Vein endothelial cell (primary cell): ENCODE measurements at places on chromosomes 3 and 15. TPM values are rescaled to one million over a fixed set of nuclear protein-coding genes. Genes with fewer than 3 reads are reported as not detected.

Gene SMCO1
- total RNA-seq: not detected in 2 replicates

Gene HYAL2
- 582 and 661 TPM in 2 replicates for total RNA-seq

Gene ITGA11
- total RNA-seq: 2.4 and 2.6 TPM in 2 replicates

Gene PRKCD
- total RNA-seq: 2.8 and 2.9 TPM in 2 replicates

Gene WDR53
- total RNA-seq: 6.0 and 6.2 TPM in 2 replicates

Gene MGLL
- total RNA-seq: 67.6 and 80.3 TPM in 2 replicates

Gene TMEM266
- total RNA-seq: under 0.01 TPM in 1 of 2 replicates, not detected in the other

Gene OR5K2
- not detected in 2 replicates for total RNA-seq

Gene DIPK2A
- total RNA-seq: 28.4 and 37.3 TPM in 2 replicates

Gene RBMS3
- total RNA-seq: 49.6 and 69.6 TPM in 2 replicates

Gene SEMA5B
- total RNA-seq: under 0.01 TPM in 1 of 2 replicates, not detected in the other

Gene IL16
- total RNA-seq: 0.98 and 3.2 TPM in 2 replicates

Gene CCR1
- not detected in 2 replicates for total RNA-seq

Gene GP9
- not detected in 2 replicates for total RNA-seq

Gene SLC12A1
- total RNA-seq: not detected in 2 replicates

Gene THRB
- total RNA-seq: 0.19 and 0.33 TPM in 2 replicates

Gene SNTN
- total RNA-seq: not detected in 2 replicates

Gene ITIH1
- not detected in 2 replicates for total RNA-seq

Gene ITPKA
- total RNA-seq: 0.65 and 1.6 TPM in 2 replicates

Gene SPRED1
- 22.2 and 24.5 TPM in 2 replicates for total RNA-seq

Gene FAM174B
- total RNA-seq: 28.6 and 39.5 TPM in 2 replicates

Gene PYGO1
- 0.33 and 3.1 TPM in 2 replicates for total RNA-seq

Gene TAGLN3
- not detected in 2 replicates for total RNA-seq

Gene SOX14
- total RNA-seq: not detected in 2 replicates

Gene ERC2
- 1.9 and 2.3 TPM in 2 replicates for total RNA-seq

Gene CELSR3
- total RNA-seq: 0.65 and 0.76 TPM in 2 replicates

Gene MORC1
- total RNA-seq: not detected in 2 replicates

Gene TMCO5A
- total RNA-seq: not detected in 2 replicates

Gene NTRK3
- under 0.01 TPM in 2 replicates for total RNA-seq

Gene AMT
- total RNA-seq: 0.67 and 1.3 TPM in 2 replicates

Gene UROC1
- total RNA-seq: not detected in 2 replicates

Gene PARP15
- total RNA-seq: 0.98 and 1.3 TPM in 2 replicates

Gene PPARG
- 23.2 and 36.9 TPM in 2 replicates for total RNA-seq

Gene RSL24D1
- 76.5 and 77.7 TPM in 2 replicates for total RNA-seq

Gene CFAP91
- 0.10 and 0.33 TPM in 2 replicates for total RNA-seq
